ENCODE measurements at places on chromosomes 1 and 21.

GRCh38 chr1:239387304-239388158, 1.2 kb downstream of the CHRM3 start:
- DNase-seq = no peak

DNA sequence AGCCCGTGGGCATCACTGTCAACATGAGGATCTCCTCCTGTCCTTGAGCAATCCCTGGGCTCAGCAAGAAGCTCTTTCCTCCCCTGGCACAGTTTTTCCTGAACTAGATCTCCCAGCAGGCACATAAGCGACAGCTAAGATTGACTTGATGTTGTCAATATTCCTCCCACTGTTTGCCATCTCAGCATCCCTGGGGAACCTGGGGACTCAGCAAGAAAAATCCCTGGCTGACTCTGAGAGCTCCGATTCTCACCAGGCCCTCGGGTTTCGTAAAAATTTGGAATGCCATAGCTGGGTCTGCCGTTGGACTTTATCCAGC, 687.2 kb downstream of the MATN1 start:
- no peak for DNase-seq

GRCh38 chr21:27033471-27033870, 66.6 kb upstream of the ADAMTS5 start:
- no peak for DNase-seq

DNA sequence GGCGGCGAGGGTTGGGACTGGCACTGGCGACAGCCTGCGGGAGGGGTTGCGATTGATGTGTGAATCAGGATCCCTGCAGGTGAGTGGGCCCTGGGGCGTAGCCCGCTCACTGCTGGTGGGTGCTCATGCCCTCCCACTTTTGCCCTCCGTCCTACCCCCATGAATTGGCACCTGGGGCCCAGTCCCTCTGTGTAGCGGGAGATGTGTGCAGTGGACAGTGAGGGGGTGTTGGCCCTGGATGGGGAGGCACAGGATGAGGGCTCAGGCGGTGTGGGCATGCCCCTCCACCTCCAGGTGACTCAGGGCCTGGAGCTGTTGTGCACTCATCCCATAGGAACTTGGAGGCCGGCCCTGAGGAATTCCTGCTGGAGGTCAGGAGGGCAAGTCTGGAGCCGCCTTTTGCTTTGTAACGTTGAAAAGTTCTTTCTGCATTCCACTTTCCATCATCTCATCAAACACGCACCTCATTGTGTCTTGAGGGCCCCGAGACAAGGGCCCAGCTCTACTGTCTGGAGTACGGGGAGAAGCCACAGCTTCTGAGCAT, 3.0 kb downstream of the PEAR1 start:
- no peak for DNase-seq

DNA sequence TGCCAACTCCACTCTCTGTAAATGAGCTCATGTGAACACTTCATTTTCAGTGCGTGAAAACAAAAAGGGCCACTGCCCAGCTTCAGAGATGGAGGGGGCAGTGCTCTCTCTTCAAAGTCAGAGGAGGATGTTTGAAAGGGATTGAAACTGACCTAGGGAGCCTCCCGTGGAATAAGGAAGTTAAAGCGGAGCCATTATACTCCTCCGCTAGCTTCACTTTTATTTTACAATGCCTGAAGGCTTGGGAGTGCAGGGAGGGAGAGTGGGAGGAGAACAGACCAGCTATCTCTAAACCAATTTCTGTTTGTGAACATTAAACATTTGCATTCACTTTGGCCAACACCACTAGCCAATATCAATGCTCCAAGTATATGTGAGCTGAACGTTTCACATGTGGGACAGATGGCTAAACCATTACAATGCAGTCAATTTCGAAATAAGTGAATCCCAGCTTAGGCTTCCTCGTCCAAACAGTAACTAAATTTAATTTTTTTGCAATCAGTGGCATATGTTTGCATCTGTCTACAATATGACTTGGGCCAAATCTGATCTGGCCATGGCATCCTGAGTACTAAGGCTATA, 126.9 kb downstream of the ESRRG start:
- no peak for DNase-seq

DNA sequence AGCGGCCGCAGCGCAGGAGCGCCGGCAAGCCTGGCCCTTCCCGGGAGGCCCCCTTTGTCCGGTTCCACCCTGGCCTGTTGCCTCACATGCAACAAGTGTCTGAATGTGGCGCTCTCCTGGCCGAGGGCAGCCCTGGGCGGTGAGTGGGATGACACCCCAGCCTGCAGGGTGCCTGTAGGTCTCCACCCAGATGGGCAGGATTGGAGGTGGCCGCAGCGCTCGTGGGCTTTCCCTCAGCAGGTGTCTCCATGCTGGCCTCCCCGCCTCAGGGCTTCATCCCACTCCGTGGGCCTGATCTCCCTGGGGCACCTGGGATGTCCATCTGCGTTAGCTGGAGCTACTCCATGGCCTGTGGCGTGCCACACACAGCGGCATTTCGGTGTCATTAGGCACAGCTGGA, 1.5 kb downstream of the MIB2 start:
- no peak for DNase-seq
